ENCODE measurements at places on chromosomes 2 and 18.
A peak's percentile ranks its signal among the peaks of the same experiment; 100 is the strongest.

- DNase-seq: no peak
These were observed 170.3 kb downstream of the TTC32 start for GRCh38 chr2:19731515-19731914.

GRCh38 chr2:132430895-132431294 lies 14.3 kb downstream of the GPR39 start:
- DNase-seq: no peak

- no peak for DNase-seq
These were observed 38.8 kb downstream of the PRKCE start for GRCh38 chr2:45690231-45690630.

GRCh38 chr2:137050949-137051348 lies 285.6 kb downstream of the THSD7B start:
- peak; percentile 1 for DNase-seq

GRCh38 chr18:48910972-48911545 lies 39.7 kb downstream of the SMAD7 start:
- no peak for DNase-seq

DNA sequence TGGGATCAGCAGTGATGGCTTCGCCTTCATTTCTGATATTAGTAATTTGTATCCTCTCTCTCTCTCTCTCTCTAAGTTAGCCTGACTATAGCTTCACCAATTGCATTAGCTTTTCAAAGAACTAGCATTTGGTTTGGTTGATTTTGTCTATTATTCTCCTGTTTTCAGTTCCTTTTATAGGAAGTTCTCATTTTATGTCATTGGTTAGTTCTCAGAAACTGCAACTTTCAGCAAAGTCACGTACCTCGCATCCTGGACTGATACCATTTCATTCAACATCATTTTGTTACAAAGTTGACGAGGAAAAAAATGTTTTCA lies 450.8 kb downstream of the EIPR1 start:
- no peak for DNase-seq

DNA sequence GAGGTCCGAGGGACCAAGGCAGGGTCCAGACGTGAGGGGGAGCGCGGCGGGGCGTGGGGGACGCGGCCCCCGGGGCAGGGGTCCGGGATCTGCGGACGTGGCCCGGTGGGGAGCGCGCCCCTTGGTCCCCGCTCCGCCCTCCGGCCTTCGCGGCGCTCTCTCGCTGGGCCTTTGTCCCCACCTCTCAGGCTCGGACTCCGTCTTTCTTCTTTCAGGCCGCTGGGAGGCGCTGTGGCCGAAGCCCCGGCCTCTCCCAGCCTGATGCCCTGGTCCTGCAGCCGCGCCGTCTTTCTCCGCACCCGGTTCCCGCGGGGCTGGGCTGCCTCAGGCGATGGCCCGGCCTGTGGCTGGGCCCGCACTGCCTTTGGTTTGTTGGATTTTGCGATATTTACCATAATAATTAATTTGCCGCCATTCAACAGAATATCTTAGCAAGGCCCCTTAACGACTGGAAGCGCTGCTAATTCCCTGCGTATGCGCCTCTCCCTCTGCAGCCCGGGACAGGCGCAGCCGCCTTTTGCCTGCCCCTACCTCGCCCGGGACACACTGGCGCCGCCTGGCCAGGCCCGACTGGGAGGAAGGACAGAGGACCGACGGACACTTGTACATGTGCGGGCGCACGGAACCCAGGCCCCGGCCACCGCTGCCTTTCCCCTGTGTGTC lies 10.8 kb downstream of the SIX3 start:
- DNase-seq: no peak

- no peak for DNase-seq
These were observed 3.2 kb upstream of the AGXT start for GRCh38 chr2:240865391-240865790.

GRCh38 chr2:172092716-172093415 lies 7.6 kb downstream of the DLX1 start:
- no peak for DNase-seq

DNA sequence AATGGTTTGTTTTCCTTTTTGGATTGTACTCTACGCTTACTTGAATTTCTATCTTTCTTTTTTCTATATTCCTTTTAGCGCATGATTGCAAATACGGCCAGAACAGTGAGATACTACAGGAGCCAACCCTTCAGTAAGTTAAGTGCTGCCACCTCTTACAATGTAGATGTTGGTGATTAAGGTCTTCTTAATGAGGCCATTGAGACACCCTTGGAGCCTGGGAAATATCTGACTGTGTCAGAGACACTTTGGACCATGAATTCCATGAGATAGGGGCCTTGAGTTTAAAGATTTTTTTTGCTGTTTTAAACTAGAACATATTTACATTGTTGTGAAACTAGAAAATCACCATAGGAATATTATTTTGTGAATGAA lies 27.1 kb upstream of the MAP3K20 start:
- no peak for DNase-seq

DNA sequence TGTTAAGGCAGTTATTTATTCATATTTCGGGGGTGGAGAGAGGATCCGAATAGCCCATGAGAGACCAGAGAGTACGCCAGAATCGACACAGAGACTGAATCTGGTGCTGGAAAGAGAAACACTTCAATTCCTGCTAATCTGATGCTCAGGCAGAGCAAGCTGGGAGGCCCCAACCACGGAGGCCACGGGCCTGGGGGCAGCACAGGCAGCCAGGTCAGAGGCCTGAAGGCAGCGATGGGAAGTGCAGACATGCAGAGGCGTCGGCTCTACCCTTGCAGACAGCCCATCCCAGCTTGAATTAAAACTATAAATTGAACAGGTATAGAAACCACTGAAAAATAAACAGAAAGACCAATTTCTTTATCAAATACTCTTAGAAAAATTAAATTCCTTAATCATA lies 50.6 kb downstream of the PXDN start:
- no peak for DNase-seq

DNA sequence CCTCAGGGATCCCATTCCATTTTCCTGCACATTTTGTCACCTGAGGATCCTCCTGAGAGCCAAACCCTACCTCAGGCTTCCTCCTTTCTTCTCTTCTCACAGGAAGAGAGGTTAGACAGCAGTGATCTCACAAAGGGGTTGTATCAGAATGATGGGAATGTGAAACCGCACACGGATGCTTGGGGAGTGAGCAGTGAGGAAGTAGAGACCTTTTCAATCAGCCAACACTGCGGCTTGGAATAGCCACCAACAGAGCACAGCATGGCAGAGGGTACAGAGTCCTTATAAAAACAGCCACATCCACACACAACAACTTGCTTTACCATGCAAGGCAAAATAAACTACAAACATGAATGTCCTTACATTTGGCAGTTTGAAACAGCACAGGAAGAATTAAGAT lies 8.7 kb downstream of the TMEM182 start:
- DNase-seq: no peak

DNA sequence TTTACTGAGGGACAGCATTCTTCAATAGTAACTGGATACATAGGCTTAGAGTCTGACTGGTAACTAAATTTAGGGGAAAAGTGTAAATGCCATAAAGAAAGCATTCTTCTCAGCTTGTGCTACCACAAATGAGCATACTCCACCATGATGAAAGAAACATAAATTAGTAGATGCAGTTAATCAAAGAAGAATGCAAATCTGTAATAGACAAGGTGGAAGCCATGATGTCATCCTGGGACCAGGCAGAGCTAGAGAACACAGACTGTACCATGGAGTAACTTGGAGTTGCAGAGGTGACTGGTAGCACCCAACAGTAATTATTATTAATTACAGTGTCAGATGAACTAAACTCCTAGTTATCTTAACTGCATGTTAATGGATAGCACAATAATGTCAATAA lies 51.7 kb downstream of the RBKS start:
- DNase-seq: no peak

DNA sequence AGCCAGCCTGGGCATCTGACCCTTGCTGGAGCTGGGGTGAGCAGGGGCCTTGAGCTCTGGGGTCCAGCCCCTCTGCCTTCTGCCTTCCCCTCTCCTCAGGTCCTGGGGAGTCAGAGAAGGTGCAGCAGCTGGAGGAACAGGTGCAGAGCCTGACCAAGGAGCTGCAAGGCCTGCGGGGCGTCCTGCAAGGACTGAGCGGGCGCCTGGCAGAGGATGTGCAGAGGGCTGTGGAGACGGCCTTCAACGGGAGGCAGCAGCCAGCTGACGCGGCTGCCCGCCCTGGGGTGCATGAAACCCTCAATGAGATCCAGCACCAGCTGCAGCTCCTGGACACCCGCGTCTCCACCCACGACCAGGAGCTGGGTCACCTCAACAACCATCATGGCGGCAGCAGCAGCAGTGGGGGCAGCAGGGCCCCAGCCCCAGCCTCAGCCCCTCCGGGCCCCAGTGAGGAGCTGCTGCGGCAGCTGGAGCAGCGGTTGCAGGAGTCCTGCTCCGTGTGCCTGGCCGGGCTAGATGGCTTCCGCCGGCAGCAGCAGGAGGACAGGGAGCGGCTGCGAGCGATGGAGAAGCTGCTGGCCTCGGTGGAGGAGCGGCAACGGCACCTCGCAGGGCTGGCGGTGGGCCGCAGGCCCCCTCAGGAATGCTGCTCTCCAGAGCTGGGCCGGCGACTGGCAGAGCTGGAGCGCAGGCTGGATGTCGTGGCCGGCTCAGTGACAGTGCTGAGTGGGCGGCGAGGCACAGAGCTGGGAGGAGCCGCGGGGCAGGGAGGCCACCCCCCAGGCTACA lies 3.8 kb downstream of the EMILIN1 start:
- no peak for DNase-seq

- no peak for DNase-seq
These were observed 175.4 kb downstream of the NRP2 start for GRCh38 chr2:205857520-205858237.

- no peak for DNase-seq
These were observed 7.2 kb downstream of the CDC42EP3 start for GRCh38 chr2:37664231-37664643.

DNA sequence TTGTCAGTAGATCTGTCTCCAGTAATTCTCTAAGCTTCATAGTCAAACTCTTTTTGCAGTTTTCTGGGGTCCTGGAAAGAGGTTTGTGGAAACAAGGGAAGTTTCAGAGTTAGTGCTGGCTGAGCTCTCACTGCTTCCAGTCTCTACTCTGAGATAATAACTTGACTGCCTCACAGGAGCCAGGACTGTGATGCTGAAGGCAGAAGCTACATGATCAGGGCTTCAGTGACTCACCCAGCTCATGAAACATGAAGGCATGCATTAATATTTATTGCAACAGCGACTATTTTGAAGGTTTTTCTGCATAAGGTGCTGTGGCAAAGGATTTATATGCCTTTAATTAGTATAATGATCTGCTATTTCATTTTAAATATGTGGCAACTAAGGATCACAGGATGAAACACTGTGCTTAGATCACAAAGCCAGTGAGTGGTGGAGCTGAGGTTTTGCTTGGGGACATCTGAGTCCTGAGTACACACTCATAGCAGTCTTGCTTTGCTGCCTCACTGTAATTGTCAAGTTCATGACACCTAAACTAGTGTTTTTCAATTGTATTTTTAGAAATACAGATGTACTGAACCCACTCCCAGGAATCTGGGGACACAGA lies 448.4 kb upstream of the GCFC2 start:
- no peak for DNase-seq

- DNase-seq: no peak
These were observed 182.2 kb downstream of the FIGN start for GRCh38 chr2:163553601-163554000.

DNA sequence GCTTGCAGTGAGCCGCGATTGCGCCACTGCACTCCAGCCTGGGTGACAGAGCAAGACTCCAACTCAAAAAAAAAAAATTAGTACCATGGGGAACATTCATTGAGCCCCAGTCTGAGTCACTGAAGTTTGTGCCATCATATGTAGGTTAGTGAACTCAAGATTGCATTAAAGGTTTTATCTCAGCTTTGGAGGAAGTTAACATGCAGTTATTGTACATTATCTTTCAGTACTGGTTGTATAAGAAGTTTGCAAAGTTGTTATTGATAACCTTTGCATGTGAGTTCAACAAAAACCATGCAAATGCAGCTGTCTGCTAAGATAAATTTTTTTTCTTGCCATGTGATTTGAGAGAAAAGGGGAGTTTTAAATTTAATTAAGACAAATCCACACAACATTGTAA lies 95.7 kb downstream of the MEIS1 start:
- DNase-seq: no peak

- DNase-seq: peak; percentile 23
These were observed 194.4 kb downstream of the TMX3 start for GRCh38 chr18:68520406-68521075.

DNA sequence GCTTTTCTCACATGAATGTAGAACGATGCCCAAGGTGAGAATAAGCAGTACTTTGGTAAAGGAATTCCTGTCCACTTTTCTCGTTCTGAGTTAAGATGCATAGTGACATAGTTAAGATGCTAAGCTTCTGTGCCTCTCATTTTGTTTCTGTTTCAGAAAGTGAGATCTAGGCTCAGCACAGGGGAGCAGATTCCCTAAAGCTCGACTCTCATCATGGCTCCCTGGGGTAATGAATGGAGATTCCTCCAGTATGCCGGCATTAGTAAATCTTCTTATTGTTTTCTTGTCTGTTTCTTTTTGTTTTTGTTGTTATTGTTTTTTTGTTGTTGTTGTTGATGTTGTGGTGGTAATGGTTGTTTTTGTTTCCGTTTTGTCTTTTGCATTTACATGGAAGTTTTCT lies 225.4 kb downstream of the LRRTM4 start:
- DNase-seq: no peak

- DNase-seq: no peak
These were observed 102.2 kb upstream of the KCTD1 start for GRCh38 chr18:26650310-26651268.

DNA sequence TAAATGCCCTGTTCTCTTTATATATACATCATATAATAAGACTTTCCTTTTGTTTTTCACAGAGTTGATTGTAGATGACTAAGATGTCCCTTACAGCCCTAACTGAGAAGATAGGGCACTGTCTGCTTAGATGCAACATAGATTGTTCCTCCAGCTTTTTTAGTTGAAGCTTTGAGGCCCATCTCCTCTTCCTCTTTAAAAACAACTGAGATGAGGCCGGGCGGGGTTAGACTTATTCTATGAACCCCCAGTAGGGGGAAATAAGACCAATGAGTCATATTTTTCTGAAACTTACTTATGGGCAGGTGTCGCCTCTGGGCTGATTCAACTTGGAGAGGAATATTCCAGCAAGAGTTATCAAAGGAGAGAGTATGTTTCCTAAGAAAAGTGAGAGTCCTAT lies 84.6 kb downstream of the FBXO15 start:
- DNase-seq: no peak

GRCh38 chr2:188631037-188631809 lies 339.5 kb downstream of the GULP1 start:
- DNase-seq: no peak

GRCh38 chr2:101961338-101962191 lies 30.2 kb upstream of the IL1R2 start:
- no peak for DNase-seq

- DNase-seq: no peak
These were observed 21.4 kb downstream of the CHMP1B start for GRCh38 chr18:11872479-11873136.

DNA sequence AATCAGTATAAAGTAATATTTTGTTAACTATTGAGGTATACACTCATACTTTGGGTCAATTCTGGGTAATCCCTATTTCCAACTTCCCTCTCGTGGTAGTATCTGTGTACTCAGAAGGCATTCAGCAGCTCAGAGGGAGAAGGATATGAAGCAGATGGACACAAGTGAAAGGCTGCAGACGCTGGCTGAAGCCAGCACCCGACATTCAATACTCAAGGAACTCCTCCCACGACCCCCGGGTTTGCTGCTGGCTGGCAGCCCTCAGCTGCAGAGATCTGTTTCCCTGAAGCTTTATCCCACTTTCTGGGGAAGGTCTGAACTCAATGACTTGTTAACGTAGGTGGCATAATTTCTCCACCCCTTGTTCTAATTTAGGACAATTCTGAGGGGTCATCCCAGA lies 847.3 kb upstream of the SOX11 start:
- no peak for DNase-seq

GRCh38 chr2:18987592-18988073 lies 370.8 kb downstream of the OSR1 start:
- peak; percentile 15 for DNase-seq

GRCh38 chr18:23872701-23873550 lies 141.6 kb upstream of the TTC39C start:
- no peak for DNase-seq

All from epithelial cell of proximal tubule (primary cell).